ENCODE measurements at places on chromosomes 1 and 21.

DNA sequence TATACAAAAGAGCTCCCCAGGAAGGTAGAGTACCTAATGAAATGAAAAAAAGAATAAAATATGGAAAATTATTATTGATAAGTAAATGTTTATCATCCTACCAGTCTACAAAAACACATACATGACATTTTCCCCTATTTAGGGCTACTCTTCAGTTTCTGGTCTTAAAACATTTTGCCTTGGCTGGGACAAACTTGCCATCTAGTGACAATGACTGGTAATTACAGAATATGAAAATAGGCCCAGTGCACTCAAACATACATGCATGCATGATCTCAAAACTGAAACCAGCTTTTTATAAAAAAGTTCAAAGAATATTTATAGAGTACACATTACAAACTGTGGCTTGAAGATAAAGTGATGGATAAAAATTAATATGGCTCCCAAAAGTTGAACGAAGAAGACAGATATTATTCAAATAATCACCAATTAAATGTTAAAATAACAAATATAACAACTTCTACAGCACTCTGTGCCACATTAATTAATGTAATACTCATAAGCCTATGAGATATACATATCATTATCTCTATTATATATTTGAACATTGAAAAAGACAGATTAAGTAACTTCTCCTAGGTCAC, 10.5 kb upstream of the RNPC3 start:
- DNase-seq: peak; percentile 64

- DNase-seq: no peak
Observed at GRCh38 chr1:8595941-8596340, 221.5 kb downstream of the RERE start.

GRCh38 chr1:212962509-212962908, 12.2 kb downstream of the VASH2 start:
- DNase-seq: no peak

DNA sequence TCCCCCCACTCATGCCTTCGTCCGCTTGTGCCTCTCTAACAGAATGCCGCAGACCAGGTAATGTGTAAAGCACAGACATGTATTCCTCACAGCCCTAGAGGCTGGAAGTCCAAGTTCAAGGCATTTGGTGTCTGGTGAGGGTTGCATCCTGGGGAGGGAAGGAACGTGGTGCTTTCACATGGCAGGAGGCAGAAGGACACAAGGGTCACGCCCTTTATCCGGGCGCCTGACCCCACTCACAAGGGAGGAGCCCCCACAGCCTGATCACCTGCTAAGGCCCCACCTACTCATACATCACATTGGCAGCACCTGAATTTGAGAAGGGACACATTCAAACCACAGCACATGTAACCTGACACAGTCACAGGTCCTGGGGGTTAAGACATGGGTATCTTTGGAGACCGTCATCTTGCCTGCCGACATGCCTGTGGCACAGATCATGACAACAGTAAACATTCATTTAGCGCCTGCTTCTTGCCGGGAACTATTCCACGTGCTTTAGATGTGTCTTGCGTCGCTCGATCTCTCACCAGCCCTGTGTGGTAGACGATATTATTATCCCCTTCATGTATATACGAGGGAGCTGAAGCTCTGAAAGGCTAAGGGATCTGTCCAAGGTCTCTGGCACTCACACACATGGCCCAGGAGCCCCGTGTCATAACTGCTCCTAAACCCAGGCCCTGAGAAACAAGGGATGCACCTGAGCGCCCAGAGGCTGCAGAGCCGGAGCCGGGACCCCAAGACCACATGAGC, 235.6 kb downstream of the NPHP4 start:
- no peak for DNase-seq

DNA sequence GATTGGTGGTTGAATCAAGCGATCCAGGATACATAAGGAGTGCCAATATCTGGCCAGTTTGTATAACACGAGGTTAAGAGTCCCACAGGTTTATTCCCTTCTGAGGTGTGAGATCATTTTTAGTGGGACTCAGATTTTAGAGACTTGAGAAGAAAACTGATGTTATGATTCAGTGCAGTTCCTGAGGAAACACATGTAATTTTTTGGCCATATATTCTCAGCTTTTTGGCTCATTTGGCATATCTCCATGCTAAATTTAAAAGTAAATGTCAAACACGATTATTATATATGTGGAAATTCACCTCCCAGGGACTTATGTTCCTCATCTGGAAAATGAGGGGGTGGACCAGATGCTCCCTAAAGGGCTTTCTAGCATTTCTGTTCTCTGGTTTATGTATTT, 39.2 kb upstream of the SERBP1 start:
- no peak for DNase-seq

DNA sequence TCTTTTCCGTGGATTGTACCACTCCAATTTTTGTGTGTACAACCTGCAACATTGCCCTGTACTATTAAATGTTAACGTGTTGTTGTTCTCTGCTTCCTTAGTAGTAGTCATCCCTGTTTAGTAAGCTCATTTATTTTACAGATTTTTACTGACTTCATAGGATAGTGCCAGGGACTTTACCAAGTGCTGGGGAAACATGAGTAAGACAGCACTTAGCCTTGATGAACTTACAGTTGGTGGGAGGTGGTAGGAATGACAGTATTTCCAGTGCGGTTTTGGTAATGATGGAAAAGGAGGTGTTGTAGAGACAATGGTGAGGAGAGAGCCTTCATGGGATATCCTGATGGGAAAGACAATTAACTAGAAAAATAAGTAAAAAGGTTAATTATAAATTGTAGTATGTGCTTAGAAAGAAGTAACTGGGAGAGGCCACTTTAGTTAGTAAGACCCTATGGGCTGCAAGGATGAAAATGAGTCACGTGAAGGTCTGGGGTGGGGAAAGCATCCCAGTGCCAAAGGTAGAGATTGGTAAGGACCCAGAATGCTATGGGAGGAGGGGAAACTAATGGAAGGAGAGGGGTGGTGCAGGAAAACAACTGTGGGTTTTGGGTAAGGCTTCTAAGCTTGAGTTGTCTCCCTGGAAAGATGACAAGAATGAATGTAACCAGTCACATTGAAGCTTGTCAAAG, 1.7 kb downstream of the RLF start:
- no peak for DNase-seq

- DNase-seq: no peak
Observed at GRCh38 chr1:212666116-212666775, 33.4 kb downstream of the BATF3 start.

DNA sequence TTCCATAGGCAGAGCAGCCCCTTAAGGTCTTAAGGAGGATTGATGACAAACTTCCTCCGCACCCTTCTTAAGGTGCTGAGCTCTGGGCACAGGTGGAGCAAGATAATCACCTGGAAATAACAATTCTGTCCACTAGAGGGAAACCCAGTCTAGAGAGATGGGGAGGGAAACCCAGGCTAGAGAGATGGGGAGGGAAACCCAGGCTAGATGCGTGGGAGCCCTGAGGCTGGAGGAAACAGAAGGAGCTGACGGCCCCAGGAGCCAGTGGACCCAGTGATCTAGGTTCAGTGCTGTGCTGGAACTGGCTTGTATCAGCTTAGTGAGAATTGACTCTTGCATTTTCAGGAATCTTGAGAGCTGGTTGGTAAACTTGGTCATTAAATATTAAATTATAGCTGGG, 17.8 kb upstream of the MYCL start:
- DNase-seq: peak; percentile 74

DNA sequence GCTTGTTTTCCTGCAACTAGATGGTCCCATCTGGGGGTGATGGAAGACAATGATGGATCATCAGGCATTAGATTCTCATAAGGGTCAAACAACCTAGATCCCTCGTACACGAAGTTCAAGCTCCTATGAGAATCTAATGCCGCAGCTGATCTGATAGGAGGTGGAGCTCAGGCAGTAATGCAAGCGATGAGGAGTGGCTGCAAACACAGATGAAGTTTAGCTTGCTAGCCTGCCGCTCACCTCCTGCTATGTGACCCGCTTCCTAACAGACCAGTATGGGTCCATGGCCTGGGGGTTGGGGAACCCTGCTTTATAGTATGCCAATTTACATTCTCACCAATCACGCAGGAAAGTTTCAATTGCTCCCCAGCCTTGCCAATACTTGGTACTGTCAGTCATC, 37.5 kb downstream of the TLR5 start:
- DNase-seq: no peak

GRCh38 chr1:246110343-246111219, 396.5 kb downstream of the SMYD3 start:
- DNase-seq: no peak

- no peak for DNase-seq
Observed at GRCh38 chr1:157951230-157951629, 42.2 kb upstream of the KIRREL1 start.

- peak; percentile 89 for DNase-seq
Observed at GRCh38 chr1:65066766-65067490, 81.1 kb upstream of the AK4 start.

GRCh38 chr1:150056407-150056806, 11.2 kb upstream of the VPS45 start:
- DNase-seq: no peak

- DNase-seq: no peak
Observed at GRCh38 chr21:18178509-18178908, 66.1 kb upstream of the CHODL start.

GRCh38 chr1:98931128-98931835, 73.4 kb downstream of the PLPPR5 start:
- DNase-seq: no peak

DNA sequence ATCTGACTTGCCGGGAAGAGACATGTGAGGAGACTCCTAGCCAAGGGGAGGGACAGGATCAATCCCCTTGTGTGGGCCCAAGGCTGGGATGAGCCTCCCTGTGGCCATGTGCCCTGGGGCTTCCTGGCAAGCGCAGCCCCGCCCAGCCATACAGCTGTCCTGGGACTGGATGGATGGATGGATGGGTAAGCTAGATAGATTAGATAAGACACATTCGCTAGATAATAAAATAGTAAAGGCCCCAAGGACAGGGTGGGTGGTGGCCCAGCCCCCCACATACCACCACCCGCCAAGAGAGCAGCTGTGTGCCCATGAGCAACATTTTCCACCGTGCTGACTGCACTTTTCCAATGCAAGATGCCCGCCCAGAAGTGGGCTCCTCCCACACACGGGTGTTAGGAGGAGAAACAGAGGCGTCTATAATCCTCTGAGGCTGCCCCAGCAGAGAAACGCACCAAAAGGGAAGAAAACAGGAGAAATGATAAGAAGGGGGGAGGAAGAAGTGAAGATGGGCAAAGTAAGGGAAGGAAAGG, 25.1 kb downstream of the ZBTB17 start:
- peak; percentile 50 for DNase-seq

GRCh38 chr1:116126281-116126680, 15.1 kb downstream of the MAB21L3 start:
- peak; percentile 3 for DNase-seq

- DNase-seq: no peak
Observed at GRCh38 chr1:156964441-156964840, 44.0 kb downstream of the LRRC71 start.

GRCh38 chr1:7426780-7427604, 344.1 kb upstream of the VAMP3 start:
- no peak for DNase-seq
